Activated T-helper 9 cell treated with anti-CD3 and anti-CD28 coated beads, Interleukin-2, amount 50 U/mL, for 16 hours (primary cell): ENCODE measurements at places on chromosomes 3 and 15.

DNA sequence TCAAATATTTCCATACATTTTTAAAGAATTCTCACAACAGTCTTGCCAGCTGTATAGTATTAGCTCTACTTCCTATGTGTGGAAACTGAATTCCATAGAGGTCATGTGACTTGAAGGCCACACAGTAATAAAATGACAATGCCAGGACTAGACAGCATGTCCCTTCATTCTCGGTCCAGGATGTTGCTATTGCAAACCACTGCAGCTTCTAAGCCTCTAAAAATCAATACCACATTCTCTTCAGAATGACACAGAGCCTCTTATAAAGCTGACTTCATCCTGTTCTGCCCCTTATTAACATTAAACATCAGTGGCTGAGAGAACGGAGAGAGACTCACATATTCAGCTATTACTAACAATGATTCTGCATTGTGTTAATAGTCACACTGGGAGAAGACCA is 240.3 kb upstream of the PEX5L start:
- DNase-seq = no peak

GRCh38 chr3:188301147-188301546 is 147.2 kb downstream of the LPP start:
- no peak for DNase-seq

GRCh38 chr15:80699981-80700380 is 4.9 kb downstream of the ABHD17C start:
- no peak for DNase-seq

- no peak for DNase-seq
These were observed 30.6 kb downstream of the YEATS2 start for GRCh38 chr3:183728204-183728603.

- no peak for DNase-seq
These were observed 6.4 kb downstream of the OPA1 start for GRCh38 chr3:193599393-193599792.

- no peak for DNase-seq
These were observed 41.3 kb upstream of the POLR2M start for GRCh38 chr15:57665194-57665593.

DNA sequence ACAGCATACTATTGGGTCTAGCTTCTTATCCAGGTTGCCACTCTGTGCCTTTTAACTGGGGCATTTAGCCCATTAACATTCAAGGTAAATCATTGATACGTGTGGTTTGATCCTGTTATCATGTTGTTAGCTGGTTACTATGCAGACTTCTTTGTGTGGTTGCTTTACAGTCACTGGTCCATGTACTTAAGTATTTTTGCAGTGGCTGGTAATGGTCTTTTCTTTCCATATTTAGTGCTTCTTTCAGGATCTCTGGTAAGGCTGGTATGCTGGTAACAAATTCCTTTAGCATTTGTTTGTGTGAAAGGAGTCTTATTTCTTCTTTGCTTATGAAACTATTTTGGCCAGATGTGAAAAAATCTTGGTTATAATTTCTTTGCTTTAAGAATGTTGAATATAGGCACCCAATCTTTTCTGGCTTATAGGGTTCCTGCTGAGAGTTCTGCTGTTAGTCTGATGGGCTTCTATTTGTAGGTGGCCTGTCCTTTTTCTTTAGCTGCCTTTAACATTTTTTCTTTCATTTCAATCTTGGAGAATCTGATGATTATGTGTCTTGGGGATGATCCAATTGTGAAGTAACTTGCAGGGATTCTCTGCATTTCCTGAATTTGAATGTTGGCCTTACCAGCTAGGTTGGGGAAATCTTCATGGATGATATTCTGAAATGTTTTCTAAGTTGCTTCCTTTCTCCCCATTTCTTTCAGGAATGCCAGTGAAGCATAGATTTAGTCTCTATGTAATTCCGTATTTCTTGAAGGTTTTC is 39.3 kb downstream of the CCR1 start:
- no peak for DNase-seq

DNA sequence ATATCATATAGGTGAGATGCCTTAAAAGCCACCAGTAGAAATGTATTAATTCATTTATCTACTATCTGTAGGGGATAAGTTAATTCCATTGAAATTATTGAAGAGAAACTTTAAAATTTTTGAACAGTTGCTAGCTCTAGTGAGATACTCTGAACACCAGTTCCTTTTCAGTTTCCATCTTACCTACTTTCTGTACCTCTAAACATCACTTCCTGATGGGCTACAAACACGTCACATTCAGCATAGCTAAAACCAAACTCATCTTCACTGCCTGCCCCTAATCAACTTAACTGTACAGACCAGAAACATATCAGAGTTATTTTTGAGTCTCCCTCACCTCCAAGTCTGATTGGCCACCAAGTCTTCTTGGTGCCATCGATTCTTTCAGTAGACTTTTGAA is 88.9 kb downstream of the FEZF2 start:
- DNase-seq = no peak

GRCh38 chr3:28971156-28971555 is 309.7 kb upstream of the RBMS3 start:
- no peak for DNase-seq

DNA sequence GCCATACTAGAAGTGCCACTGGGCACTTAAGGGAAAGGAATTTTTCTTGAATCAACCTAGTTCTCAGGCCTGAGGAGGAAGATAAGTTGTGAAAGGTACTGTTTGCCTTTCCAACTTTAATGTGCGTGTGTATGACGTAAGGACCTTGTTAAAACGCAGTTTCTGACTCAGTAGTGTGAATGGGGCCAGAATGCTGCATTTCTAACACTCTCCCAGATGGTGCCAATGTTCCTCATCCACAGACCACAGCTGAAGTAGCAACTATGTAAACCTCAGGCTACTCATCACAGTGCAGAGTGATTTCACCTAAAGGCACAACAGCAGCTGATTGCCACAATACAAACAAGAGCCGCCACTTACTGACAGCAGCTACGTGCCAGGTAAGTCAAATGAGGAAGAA is 103.6 kb downstream of the OTOL1 start:
- DNase-seq = no peak

GRCh38 chr15:32033186-32033890 is 3.0 kb downstream of the CHRNA7 start:
- DNase-seq = no peak

GRCh38 chr15:58392141-58392540 is 39.6 kb upstream of the LIPC start:
- no peak for DNase-seq

- no peak for DNase-seq
These were observed 36.8 kb upstream of the RPL32 start for GRCh38 chr3:12878141-12878574.

DNA sequence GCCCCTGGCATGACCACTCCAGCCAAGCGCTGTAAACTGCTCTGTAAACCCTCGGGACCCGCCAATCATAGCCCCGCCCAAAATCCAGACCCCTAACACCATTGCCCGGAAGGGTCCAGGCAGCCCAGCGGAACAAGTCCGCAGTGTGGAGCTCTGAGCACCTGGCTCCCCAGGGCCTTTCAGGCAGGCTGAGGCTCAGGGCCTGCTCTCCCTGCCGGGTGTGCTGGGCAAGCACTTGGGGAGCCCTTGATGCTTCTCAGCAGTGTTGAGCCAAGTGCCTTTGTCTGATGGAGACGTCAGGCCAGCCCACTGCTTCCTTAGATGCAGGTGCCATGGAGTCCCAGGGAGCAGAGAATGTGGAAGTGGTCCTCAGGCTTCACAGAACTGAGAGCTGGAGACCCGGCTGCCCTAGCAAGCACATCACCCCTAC is 106.2 kb downstream of the TLE3 start:
- DNase-seq = no peak

GRCh38 chr3:169758359-169758994 is 6.4 kb downstream of the TERC start:
- no peak for DNase-seq

DNA sequence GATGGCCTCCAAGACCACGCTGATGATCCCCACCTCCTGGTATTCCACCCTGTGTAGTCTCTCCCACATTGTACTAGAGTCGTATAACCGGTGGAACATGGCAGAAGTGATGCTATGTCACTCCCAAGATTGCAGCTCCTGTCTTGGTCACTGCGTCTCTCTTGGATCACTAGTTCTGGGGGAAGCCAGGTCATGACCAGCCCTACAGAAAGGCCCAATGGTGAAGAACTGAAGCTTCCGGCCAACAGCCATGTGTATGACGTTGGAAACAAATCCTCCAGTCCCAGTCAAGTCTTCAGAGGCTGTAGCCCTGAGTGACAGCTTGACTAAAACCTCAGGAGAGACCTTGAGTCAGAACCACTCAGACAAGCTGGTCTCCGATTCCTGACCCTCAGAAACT is 61.9 kb upstream of the FNDC3B start:
- DNase-seq = no peak

GRCh38 chr15:73981761-73982221 is 10.3 kb downstream of the STOML1 start:
- no peak for DNase-seq

- DNase-seq = no peak
These were observed 529.8 kb upstream of the NAALADL2 start for GRCh38 chr3:174329321-174329720.

DNA sequence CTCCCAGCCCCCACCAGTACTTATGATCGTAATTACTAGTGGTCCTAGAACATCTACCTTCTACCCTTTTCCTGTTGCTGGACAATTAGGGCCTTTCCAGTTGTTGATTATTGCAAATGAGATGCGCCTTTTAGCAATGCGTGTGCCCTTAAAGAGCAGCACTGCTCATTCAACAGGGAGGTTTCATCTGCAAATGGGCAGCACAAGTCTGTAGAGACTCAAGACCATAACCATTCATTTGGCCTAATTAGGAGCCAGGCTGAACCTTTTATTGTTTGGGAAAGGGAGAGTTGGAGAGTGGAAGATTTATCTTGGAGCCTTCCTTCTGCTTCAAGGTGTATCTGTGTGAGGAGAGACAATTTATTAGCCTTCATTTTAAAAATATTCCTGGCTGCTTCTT is 42.3 kb downstream of the BOC start:
- DNase-seq = no peak

DNA sequence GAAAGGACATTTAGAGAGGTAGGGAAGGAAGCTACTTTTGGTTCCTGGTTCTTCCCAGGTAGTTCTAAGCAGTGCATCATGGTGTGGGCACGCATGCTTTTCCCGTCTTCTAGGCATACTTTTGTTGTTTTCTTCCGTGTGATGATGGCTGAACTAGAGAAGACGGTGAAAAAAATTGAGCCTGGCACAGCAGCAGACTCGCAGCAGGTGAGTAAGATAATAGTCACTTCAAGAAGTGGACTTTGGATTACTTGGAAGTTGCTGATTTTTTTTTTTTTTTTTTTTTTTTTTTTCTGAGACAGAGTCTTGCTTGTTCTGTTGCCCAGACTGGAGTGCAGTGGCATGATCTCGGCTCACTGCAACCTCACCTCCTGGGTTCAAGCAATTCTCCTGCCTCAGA is 17.9 kb downstream of the FANCD2OS start:
- no peak for DNase-seq

GRCh38 chr3:48344867-48345507 is 11.5 kb upstream of the SPINK8 start:
- DNase-seq = no peak

- no peak for DNase-seq
These were observed 233.0 kb downstream of the PTPRG start for GRCh38 chr3:61794341-61794740.

GRCh38 chr3:72613871-72614270 is 234.4 kb downstream of the SHQ1 start:
- no peak for DNase-seq

- no peak for DNase-seq
These were observed 187.3 kb downstream of the KCNAB1 start for GRCh38 chr3:156307704-156308103.

DNA sequence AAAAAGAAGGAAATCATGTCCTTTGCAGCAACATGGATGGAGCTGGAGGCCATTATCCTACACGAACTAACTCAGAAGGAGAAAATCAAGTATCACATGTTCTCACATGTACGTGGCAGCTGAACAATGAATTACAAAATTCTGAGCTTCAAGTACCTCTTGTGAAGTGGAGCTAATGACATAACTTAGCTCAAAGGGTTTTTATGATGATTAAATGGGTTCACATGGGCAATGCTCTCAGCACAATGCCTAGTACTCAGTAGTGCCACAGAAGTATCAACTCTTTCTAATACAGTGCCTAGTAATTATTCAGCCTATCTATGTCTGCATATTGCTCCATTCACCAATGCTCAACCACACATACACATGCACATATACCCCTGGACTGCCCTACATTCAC is 407.5 kb upstream of the WNT5A start:
- no peak for DNase-seq

DNA sequence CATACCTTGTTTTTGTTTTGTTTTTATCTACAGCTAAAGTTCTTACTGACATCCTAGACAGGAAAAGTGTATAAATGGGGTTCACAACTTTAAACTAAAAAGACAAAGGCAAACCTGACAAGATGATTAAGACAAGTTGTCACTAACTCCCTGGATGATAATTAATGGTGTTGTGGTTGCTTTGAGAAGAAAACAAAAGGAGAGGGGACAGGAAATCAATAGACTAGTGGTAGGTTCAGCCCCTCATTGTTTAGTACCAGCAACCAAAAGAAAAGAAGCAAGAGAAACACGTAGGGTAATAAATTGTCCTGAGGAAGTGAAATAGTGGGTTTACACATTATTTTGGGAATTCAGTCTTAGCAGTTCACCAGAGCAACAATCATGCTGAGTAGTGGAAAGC is 78.8 kb downstream of the BFSP2 start:
- no peak for DNase-seq

DNA sequence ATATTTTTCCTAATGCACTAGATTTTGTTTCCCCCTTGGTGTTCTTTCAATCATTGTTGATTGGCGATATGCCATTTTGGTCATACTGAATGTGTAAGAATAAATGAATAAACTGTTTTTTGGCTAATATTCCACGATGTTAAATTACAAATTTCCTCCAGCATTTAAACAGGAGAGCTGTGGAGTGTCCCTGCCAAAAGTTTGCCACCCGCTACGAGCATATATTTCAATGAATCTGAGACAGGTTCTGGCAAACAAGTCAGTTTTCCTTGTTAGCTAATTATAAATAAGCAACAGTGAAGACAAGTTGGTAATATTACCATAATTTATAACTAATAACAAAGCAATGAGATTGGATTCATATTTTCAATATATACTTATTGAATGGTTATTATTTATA is 777.6 kb downstream of the ROBO1 start:
- DNase-seq = no peak

DNA sequence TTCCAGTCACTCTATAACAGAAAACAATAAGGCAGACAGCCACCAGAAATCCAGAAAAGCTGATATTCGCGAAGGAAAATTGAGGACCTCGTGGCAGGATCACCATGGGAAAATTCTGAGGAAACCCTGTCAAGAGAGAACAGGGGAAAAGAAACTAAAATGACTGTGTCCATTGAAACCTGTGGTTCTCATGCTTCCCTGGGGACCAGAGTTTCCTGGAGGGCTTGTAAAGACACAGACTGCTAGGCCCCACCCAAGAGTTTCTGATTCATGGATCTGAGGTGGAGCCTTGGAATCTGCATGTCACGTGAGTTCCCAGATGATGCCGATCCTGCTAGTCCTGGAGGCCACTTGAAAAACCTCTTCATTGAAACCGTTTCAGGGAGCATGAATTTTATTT is 420.5 kb downstream of the EPHB1 start:
- DNase-seq = no peak
